ENCODE measurements at places on chromosomes 7 and 10.
A peak's percentile ranks its signal among the peaks of the same experiment; 100 is the strongest.

GRCh38 chr7:116185956-116186355 lies 24.4 kb upstream of the TES start:
- DNase-seq: no peak

DNA sequence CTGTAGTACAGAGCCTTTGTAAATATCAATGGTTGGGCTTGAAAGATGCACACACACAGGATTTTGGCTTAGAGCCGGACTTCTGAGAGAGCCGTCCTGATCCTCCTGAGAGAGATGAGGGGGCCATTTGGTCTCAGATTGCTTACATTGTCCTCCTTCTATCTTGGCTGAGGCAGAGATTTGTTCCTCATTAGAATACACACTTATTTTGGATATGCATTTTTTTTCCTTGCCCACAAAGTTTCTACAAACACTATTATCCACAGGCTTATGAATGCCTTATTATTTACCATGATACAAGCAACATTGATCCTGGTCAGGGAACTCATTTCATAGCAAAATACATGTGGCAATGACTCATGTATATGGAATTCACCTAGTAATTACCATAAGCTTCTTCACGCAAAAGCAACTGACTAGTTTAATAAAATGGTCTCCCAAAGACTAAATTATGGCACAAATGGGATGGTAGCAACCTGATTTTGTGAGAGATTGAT lies 175.3 kb downstream of the MDFIC start:
- no peak for DNase-seq

DNA sequence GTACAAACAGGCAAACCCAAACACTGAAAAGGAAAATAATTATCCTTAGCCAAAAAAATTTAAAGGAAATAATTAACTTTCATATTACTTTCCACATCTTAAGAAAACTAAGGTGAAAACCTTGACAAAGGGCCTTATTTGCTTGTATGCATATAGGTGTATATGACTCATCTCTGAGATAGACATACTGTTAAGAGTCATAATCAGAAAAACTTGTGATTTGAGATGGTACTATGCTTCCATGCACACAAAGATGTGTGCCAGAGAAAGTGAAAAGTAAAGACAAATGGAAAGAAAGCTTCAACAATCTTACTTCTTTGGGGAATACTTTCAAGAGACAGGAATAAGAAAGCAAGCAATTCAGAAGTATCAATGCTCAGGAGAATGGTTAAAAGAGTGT lies 3.3 kb upstream of the CACNA2D1 start:
- DNase-seq: no peak

- no peak for DNase-seq
Observed at GRCh38 chr10:126868371-126868770, 36.9 kb upstream of the DOCK1 start.

DNA sequence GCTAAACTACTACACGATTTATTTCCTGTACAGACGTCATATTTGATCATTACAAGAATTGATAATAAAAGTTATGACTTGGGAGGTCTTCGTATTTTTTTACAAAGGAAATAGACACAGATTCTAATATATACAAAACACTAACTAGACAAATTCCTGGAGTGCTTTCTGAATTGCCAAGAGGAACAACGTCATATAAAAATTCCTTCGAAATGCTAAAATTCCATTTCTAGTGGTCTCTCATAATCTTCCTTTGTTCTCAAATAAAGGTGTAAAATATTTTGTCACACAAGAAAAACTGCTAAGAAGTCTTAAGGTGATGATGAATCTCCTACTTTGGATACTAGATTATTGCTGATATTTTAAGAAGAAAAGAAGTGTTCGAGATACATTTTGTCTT lies 85.4 kb downstream of the CDK6 start:
- DNase-seq: no peak

DNA sequence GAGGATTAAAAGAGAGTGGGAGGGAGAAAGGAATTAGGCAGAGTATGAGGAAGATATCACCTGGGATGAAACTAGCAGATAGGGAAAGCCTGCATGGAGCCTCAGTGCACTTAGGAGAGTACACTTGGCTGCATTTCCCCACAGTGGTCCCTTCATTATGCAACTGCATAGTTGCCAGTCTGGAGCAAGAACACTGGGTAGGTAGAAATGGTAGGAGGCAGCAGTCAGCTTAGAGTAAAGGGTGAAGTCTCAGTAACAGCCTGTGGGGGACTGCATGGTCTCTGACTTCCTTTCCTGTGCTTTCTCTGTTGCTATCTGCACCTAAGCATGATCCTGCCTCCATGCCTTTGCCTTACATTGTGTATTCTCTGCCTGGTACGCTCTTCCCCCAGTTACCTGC lies 14.0 kb upstream of the PCGF5 start:
- no peak for DNase-seq

GRCh38 chr10:27446091-27446918 lies 57.8 kb upstream of the RAB18 start:
- peak; percentile 71 for DNase-seq

- DNase-seq: no peak
Observed at GRCh38 chr7:30352169-30352568, 67.8 kb downstream of the ZNRF2 start.

GRCh38 chr7:1646957-1647891 lies 22.9 kb upstream of the ELFN1 start:
- peak; percentile 90 for DNase-seq

- no peak for DNase-seq
Observed at GRCh38 chr7:159197066-159197975, 52.7 kb upstream of the VIPR2 start.

GRCh38 chr7:106031300-106032035 lies 68.4 kb downstream of the CDHR3 start:
- peak; percentile 88 for DNase-seq

GRCh38 chr7:7920056-7920455 lies 48.5 kb upstream of the GLCCI1 start:
- DNase-seq: no peak

DNA sequence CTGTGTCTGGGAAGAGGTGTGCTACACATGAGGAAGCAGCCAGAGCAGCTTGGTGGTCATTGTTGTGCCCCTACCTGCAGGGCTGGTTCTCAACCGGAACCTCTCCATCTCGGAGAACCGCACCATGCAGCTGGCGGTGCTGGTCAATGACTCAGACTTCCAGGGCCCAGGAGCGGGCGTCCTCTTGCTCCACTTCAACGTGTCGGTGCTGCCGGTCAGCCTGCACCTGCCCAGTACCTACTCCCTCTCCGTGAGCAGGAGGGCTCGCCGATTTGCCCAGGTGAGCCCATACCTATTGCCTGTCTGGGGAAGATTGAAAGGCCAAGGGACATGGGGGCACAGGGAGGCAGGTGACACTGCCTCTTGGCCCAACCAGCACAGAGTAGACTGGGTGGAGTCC lies 29.3 kb upstream of the CSGALNACT2 start:
- DNase-seq: no peak

DNA sequence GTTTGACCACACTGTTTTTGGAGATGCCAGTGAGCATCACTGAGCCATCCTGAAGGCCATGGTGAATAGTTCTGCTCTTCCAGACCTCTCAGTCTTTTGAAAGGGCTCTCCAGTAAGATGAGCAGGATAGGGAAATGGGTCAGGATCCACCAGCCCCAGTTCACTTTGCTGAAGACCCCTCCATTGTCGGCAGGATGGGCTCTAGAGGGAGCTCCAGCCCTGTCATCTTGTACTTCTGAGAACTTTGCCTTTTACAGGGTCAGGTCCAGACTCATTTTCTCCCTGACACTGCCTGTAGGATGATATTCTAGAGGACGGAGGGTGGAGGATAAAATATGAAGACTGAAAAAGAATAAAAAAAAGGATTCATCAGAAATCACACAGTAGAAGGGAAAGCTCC lies 13.1 kb downstream of the LHFPL3 start:
- DNase-seq: peak; percentile 29

DNA sequence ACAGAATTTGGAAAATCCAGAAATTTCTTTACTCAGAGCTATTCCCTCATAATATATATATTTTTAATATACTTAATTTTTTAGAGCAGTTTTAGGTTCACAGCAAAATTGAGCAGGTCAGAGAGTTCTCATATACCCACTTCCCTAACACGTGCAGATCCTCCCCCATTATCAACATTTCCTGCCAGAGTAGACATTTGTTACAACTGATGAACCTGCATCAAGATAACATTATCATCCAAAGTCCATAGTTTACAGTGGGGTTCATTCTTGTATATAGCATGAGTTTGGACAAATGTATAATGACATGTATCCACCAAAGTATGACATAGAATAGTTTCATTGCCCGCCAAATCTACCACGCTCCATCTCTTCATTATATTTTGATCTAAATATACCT lies 170.0 kb downstream of the PTEN start:
- no peak for DNase-seq
